Testis (tissue), 5 donors: ENCODE measurements at places on chromosomes 6 and 20. TPM values are rescaled to one million over a fixed set of nuclear protein-coding genes. Genes with fewer than 3 reads are reported as not detected.
A peak's percentile ranks its signal among the peaks of the same experiment; 100 is the strongest.

DNA sequence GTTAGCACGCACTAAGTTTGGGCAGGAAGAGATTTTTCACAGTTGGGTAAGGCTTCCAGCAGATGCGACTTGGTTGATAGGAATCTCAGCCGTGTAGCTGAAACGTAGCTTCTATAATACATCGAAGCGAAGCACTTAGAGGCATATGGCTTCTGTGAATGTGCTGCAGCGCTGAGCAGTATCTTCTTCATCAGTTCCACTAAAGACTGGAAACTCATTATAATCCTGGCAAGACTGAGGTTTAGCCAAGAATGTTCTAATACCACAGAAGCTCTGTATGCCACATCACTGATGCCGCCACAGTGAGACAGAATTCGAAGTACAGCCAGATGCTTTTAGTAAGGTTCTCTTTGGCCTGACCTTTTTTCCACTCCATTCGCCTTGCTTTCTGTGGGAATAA, 680.2 kb upstream of the AGPAT4 start:
- no peak for DNase-seq

DNA sequence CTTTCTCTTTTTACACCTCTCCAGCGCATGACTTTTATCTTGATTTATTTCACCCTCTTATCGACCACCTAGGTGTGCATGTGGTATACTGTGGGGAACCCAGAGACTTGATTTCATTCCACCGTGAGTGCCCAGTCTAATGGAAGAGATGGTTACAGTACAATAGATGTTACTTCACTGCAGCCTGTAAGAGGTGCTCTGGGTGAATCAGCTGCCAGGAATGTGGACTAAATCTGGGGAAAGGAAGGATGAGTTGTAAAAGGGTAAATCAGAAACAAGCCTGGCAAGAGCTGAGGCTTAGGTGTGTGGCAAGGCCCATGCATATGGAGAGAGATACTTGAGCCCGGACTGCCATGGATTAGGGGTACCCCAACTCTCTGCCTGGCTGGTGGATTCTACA, 7.4 kb downstream of the STK35 start:
- DNase-seq: no peak

DNA sequence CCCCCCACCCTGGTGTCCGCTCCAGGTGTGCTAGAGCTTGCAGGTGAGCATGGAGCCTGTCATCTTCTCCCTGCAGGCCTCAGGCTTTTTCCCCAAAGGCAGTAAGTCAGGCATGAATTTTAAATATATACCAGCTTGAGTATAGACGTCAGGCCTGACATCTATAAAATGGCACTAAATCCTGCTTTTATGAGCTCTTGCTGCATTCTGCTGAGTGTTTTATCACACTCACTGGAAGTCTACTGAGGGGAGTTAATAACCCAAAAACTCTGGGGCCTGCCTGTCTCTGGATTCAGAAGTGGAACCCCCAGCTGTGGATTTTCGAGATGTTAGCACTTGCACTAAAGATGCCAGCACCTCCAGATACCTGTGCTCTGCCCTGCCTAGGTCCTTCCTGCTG, 133.4 kb upstream of the TOP1 start:
- no peak for DNase-seq

DNA sequence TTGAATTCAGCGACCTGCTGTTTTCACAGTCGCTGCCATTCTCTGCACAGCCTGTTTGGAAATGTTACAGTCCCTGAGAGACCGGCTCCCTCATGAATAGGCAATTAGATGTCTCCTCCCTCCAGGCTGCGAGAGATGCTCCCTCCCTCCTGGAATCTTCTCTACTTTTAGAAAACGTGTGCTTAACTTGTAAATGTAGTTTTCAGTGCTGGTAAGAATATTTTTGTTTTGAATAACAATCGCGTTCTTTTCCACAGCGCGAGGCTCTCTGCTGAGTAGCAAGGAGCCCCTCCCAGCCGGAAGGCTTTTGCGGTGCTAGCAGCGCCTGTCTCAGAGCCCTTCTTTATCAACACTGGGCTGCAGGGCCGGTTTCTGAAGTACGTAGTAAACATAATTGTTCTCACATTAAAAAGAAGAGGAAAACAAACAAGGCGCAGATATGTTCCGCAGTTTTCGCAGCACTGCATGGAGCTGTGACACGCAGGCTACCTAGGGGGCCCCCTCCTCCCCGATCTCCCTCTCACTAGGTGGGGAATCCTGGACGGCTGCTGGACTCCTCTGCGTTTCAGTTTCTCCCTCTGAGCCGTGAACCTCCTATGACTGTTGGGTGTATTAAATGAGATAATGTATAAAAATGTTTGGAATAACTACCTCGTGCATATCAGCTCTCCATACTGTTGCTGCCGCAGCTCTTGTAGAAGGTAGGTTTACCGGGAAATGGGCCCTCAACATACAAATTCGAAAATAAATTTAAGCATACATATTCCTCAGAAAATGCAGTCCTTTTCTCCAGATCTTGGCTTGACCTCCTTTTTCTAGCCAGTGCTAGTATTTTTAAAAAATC, 79.0 kb upstream of the SPACA1 start:
- DNase-seq: peak; percentile 38

DNA sequence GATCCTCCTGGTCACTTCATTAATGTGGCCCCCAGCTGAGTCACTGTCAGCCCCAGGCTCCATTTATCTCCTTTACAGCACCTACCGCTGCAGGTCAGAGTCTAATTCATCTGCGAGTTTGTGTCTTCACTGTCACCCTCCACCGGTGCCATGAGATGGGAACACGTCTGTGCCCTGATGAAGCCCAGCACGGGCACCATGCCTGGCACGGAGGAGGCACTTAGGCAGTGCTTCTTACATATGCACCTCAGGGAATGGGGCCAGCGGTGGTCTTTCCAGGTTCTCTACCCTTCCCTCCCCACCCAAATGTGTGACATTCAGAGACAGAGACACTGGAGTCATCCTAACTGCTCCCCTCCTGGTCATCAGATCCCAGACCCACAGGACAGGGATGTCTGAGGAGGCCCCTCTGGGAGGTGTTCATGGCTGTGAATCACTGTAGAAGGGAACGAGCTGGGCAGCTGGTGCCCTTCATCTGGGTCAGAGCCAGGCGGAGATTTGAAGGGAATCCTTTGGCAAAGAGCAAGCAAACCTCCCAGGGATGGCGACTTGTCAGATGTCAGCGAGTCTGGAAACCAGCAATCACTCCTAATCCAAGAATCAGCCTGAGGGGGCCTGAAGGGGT, 364.6 kb downstream of the PREX1 start:
- no peak for DNase-seq

DNA sequence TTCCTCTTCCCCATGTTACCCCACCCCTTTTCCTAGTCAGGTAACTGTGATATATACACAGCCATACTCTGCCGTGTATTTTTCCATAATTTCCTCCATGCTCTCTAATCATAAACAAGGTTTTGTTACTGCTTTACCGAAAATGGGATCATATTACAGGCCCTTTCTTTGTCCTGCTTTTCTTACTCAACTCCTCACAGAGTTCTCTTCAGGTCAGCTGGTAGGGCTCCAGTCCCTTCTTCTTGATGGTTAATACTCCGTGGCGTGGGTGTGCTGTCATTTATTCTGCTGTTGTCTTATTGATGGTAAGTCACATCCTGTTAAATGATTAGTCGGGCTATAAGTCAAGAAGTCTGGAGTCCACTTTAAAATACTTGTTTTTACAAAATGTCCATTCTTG, 24.9 kb upstream of the PI16 start:
- no peak for DNase-seq

DNA sequence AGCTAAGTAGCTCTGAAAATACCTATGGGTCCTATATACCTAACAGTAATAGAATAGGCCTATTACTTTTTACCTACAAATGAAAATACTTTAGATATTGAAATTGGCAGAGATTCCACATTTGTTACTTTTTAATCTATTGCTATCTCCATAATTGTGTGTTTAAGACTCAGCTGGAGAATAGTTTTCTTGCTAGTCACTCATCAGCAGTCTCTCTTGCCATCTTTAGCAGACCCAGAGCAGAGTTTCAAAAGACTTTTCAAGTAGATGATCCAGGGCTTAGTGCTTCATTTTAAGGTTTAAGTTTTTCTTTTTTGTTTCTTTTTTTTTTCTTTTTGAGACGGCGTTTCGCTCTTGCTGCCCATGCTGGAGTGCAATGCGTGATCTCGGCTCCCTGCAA, 12.9 kb downstream of the ANKS1A start:
- DNase-seq: no peak

ENPP3 gene
- polyA plus RNA-seq: 3.3 TPM

TMEM74B gene
- 3.9 TPM for polyA plus RNA-seq

MC3R gene
- polyA plus RNA-seq: not detected

FAM217A gene
- polyA plus RNA-seq: 35.3 TPM

HLA-DOB gene
- polyA plus RNA-seq: 2.3 TPM

CTSA gene
- 103 TPM for polyA plus RNA-seq
